IPS DF 6.9 (cell line): ENCODE measurements at places on chromosomes 6 and 20.

DNA sequence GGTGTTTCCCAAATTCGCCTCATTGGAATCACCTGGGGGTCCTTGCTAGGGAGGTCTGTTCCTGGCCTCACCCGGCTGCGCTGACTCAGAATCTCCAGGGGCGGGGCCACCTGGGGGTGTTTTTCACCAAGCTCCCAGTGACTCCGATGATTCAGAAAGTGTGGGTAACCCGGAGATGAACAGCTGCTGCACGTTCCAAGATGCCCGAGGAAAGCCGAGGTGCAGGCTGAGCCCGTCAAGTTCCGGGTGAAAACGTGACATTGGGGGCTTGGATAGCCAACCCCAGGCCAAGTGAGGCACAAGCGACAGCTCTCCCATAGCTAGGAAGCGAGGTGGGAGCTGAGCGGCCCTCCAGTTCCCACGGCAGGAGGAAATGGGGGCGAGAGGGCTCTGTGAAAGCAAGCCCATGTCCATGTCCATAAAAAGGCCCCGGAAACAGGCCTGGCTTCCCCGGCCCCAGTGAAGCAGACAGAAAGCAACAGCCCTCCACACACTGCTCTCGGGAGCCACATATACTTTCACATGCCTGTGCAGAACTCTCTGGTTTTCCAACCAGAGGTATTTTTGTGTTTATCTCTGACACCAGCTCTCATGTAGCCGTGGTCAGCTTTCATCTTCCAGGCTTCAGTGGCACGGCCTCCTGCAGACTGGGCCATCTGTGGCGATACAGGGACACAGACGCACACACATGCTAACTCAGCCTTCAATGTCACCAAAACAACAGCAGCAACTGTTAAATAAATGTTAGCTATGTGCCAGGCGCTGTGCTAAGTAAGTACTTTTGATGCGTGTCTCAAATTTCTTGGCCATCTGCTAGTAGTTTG, 90.7 kb upstream of the CCDC28A start:
- no peak for DNase-seq

GRCh38 chr6:142013287-142013686, 119.4 kb upstream of the GJE1 start:
- DNase-seq = no peak

- DNase-seq = no peak
These were observed 57.5 kb downstream of the CYB5R4 start for GRCh38 chr6:83917001-83917400.

GRCh38 chr6:118770835-118771234, 119.4 kb upstream of the CEP85L start:
- DNase-seq = no peak

- DNase-seq = no peak
These were observed 36.8 kb upstream of the PRND start for GRCh38 chr20:4684837-4685413.

DNA sequence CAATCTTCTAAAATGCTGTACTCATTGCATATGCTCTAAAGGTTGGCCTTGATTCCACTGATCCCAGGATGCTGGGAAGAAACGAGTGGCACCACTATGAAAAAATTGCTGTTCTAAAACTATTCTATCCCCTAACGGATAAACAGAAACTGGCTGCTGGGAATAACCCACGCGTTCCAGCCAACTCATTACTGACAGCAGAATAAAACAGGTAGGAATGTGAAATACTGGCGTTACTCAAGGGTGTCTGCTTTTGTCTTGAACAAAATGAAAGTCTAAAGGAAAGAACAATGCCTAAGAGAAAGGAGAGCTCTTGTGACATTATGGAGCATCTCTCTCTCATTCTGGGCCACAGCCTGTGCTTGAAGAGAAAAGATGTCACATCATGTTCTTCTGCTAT, 26.1 kb downstream of the GPR63 start:
- DNase-seq = no peak
